AG04449 (cell line): ENCODE measurements at places on chromosomes 12 and 14.

DNA sequence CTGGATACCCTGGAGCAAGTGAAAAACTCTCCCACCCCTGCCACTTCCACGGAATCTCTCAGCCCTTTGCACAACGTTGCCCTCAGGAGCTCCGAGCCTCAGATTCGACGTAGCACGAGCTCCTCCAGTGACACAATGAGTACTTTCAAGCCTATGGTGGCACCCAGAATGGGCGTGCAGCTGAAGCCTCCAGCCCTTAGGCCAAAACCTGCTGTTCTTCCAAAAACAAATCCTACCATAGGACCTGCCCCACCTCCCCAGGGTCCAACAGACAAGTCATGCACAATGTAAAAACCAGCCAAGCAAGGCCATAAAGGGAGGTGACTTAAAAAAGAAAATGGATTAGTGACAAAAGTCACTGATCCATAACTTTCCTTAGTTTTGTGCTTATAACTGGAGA is 79.7 kb downstream of the KICS2 start:
- DNase-seq: no peak

- no peak for DNase-seq
Observed at GRCh38 chr14:41297576-41298327, 308.9 kb upstream of the LRFN5 start.

- no peak for DNase-seq
Observed at GRCh38 chr12:89770391-89770790, 61.8 kb upstream of the ATP2B1 start.

DNA sequence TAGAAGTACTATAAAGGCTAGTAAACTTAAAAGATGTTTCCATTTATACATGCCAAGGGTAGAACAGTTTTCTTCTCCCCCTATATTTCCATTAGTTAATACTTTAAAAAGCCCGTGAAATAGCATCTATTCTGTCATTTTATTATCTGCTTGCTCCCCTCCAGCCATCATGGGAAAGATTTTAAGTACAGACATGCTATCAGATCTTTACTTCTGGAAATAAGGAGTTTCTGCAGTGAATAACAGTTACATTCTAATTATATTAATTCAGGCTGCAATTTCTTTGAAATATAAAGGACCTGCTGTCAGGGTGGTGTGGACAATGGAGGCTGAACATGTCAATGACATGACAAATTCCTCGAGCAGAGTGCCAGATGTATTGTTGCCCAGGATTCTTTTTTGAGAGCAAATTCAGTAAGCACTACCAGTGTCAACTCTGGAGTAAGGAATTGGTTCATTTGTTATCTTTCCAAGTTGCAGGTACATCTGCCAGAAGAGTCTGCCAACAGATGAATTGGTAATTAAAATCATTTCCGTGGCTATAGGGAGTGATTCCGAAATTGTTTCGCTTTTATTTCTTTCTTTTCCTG is 151.3 kb downstream of the BTG1 start:
- DNase-seq: no peak

DNA sequence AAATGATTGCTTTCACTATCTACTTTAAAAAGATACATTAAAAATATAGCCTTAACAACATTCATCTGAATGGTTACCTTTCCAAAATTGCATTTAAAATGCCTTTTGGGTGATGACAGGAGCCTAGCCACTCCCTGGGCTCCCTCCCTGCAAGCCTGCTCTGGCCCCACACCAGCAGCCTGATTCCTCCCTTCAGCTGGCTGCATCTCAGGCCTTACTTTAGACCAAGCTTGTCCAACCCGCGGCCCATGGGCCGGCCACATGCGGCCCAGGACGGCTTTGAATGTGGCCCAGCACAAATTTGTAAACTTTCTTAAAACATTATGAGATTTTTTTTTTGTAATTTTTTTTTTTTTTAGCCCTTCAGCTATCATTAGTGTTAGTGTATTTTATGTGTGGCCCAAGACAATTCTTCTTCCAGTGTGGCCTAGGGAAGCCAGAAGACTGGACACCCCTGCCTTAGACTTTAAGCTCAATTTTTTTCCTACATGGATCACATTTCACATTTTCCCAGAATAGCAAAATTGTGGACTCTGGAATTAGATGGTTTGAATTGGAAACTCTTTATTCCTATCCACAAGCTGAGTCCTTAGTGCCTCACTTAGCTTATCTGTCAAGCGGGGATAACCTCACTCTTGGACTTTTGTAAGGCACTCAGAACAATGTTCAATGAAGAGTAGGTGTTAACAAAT is 124.4 kb downstream of the MYRFL start:
- DNase-seq: no peak

- no peak for DNase-seq
Observed at GRCh38 chr14:78170203-78170602, at the start of gene NRXN3. NRXN3 (plus strand) TSS chr14:78170373; CDS start chr14:78243094, 72,721 bp downstream.

DNA sequence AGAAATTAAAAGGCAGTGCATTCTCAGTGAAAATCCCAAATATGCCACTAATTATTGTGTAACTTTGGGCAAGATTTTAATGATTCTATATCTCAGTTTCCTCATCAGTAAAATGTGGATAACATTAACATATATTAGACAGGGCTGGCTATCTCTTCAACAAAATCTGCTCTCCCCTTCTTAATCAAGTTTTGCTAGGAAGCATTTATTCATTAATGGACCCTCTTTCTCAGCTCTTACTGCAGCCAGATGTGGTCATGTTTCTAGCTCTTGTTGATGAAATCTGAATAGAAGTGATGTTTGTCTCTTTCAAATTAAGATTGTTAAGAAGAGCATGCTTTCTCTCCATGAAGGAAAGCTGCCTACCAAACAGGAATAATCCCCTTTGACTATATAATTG is 84.4 kb upstream of the PPFIA2 start:
- DNase-seq: no peak
